ENCODE measurements at places on chromosomes 6 and 20.

- no peak for DNase-seq
Measured at GRCh38 chr20:58647796-58648501, 3.1 kb upstream of the STX16 start.

- DNase-seq: no peak
Measured at GRCh38 chr6:109762166-109762565, 71.1 kb downstream of the FIG4 start.

GRCh38 chr20:59300333-59301081, at the start of gene EDN3:
Gene EDN3 (plus strand): TSS chr20:59300611. CDS start chr20:59300813, 202 bp downstream.
- DNase-seq: no peak

- DNase-seq: no peak
Measured at GRCh38 chr6:164469276-164469949, 840.0 kb downstream of the C6orf118 start.

DNA sequence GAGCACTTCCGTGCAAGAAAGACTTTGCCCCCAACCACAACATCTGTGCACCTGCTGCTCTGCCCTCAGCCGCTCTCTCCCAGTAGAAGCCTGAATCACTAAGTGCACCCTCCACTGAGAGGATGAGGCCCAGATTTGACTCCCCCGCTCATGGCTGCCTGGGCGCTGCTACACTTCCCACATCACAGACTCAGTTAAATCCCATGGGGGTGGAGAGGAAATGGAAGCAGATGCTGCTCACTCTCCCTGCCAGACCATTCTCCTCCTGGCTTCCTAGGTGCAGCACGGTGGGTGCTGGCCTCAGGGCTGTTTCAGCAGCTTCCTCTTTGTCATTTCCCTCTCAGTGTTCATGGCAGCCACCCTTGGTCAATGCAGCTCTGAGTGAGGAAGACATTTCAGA, 4.8 kb downstream of the CST5 start:
- no peak for DNase-seq

GRCh38 chr6:81744131-81744530, 8.3 kb downstream of the TENT5A start:
- no peak for DNase-seq

DNA sequence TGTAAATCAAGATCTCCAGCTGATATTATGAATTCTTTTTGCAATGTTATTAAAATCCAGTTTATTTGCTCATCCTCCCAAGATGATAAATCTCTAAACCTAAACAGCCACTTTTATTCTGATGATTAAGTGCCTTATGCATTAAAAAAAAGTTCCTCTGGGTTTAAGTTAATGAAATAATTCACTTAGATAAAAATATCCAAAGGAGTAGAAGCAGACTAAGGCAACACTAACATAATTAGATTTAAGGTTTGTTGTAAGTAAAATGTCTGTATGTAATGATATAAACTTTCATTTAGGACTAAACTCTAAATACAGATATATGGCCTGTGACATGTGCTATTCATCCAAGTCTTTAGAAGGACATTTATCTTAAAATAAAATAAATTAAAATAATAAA, 457.2 kb downstream of the TENT5A start:
- no peak for DNase-seq

- DNase-seq: no peak
Measured at GRCh38 chr6:33996120-33996475, 149.8 kb downstream of the GRM4 start.

GRCh38 chr6:166514196-166514595, 72.3 kb downstream of the RAMACL start:
- DNase-seq: peak; percentile 44

GRCh38 chr6:39490108-39490507, 167.6 kb upstream of the KCNK16 start:
- DNase-seq: no peak

GRCh38 chr20:59596690-59597089, 7.7 kb upstream of the PHACTR3 start:
- no peak for DNase-seq

- DNase-seq: no peak
Measured at GRCh38 chr6:130473886-130474285, 108.1 kb downstream of the TMEM200A start.

DNA sequence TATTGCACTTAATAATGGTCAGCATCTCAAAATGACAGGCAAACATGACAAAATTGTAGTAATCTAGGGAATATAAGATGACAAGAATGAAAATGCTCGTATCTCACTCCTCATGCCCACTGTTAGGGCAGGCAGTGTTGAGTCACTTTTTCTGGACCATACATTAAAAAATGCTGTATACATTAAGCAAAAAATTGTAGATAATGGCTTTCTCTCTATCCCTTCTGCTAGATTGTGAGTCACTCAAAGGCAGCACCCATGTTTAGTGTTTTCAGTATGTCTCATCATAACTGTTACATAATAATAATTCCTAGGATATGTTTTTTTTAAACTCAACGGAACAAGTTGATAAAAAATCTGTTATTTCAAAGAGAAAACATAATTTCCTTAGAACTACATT, 199.3 kb downstream of the TENT5A start:
- no peak for DNase-seq

DNA sequence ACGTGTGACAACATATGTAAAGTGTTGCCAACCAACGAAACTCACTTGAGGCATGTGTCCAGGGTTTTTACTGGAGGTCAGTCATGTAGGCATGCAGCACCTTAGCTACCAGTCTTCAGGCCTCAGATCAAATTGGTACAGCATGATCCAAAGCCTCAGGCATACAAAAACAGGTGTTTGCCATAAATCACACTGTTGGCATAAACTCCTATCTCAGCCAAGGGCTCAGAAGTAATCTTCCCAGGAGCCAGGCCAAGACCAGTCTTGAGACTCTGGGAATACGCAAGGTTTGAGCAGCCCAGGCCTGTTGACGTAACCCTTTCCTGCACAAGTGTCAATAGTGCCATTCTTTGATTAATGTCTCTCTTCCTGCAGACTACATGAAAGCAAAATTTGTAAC, 163.5 kb downstream of the PRL start:
- no peak for DNase-seq

- DNase-seq: no peak
Measured at GRCh38 chr6:14178083-14178445, 60.5 kb downstream of the CD83 start.

GRCh38 chr20:39885975-39886649, 802.9 kb downstream of the MAFB start:
- DNase-seq: peak; percentile 16

DNA sequence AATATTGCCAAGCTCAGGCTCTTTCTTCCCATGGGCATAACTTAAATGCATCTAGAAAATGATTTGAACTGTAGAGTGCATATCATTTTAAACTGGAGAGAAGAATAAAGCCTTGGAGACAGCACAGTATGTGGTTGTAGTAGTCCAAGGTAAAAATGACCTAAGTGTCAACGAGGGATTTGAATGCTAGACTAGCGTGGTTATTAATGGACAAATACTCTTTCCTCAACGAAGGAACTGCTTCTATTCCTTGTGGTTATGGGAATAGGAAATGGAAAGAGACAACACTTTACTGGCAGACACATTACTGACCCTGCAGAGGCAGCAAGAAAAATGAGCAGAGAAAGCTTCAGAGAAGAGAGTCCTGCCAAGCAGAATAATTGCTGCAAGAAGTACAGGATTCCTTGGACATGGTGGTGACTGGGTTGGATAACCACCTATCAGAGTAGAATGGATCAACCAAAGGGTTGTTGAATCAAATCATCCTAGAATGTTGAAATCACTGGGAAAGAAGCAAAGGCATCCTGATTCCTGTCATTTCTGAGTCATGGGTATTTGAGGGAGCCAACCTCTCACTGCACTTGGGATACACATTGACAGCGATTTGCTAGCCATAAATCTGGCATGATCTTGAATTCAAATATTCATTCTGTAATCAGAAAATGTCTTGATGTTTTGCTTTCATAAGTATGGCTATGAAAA, 258.1 kb upstream of the EPHA7 start:
- no peak for DNase-seq

DNA sequence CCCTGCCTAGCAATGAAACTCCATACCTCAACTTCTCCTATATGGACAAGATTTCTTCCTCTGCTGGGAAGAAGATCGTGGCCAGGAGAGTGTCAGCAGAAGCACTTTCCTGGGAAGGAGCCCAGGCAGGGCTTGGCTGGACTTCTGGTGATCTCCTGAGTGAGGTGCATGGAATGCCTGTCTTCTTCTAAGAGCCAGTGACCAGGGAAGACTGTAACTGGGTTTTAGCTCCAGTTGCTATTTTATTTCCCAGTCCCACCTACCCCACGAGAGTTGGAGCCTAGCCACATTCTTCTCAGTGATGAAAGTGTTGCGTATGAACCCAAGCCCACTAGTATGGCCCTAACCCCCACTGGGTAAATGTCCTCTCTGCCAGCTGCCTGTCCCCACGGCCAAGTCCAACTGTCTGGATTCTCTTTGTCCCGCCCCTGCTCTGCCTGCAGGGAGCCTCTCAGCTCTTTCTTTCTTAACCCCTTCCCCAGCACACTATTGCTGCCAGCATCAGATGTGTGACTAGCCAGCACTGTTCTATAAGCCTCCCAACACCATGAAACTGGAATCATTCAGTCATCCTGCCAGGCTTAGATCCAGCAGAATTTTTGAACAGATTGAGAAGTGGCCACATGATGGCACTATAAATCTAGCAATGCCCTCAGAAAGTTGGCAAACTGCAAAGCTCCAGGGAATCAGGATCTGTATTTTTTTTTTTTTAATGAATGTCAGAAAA, 69.8 kb upstream of the FAM184A start:
- DNase-seq: peak; percentile 60

- DNase-seq: peak; percentile 10
Measured at GRCh38 chr6:135088818-135089809, 34.5 kb upstream of the HBS1L start.

GRCh38 chr20:20668639-20669038, 43.8 kb downstream of the RALGAPA2 start:
- no peak for DNase-seq

GRCh38 chr6:70254784-70255183, 48.1 kb downstream of the COL9A1 start:
- no peak for DNase-seq

DNA sequence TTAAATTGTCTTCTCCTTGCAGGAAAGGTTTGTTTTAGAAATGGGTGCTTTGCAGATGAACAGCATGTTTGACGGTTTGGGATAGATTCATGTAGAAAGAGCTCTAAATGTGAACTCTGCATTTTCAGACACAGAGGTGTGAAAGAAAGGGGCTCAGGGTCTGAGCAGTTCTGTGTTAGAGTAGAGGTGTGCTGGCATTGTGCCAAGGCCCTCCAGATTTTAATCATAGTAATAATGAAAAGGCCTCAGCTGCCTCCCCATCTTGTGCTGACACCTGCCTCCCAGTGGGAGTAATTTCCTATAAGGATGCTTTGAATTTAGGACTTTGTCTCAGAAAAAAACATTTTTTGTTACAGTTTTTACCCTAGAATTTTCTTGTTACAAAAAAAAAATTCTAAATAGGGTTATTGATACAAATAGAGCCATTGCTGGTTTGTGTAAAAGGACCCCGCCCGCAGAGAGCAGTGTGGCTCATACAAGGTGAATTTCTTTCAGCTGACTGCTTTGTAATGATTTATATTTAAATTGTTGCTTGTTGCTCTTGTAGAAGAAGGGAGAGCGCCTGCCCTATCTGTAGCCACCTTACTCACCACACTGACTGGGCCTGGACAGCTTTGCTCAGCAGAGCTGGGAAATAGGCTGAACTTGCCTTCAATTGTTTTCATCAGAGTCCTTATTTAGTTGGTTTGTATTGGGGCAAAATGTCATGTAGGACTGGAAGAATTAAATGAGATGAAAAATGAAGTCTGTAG, 294.5 kb downstream of the ZFAND3 start:
- no peak for DNase-seq

- DNase-seq: no peak
Measured at GRCh38 chr20:37190354-37191112, 11.2 kb upstream of the MROH8 start.

DNA sequence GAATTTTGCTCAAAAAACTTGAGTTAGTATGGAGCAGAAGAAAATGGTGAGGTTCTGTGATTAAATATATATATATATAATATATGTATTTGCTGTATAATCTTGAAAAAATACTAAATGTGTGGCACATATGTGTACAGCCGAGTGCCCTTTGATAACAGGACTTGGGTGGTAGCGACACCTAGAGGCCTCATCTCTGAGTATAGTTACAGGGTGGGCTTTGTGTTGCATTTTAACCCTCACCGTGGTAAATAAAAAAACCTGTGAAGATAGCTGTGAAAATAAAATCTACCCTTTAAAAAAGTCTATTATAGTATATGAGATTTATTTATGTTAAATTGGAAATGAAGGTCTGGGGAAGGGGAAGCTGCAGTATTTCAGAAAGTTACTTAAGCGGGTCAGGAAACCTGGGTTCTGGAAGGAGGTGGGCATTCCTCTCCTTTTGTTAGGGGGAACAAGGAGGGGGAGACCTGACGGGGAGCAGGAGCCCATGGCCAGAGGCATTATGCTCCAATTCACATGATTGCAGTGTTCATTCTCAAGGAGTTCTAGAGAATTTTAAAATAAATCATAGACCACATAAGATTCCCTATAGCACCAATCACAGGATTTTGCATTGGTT, 82.7 kb downstream of the SH3BGRL2 start:
- peak; percentile 68 for DNase-seq

DNA sequence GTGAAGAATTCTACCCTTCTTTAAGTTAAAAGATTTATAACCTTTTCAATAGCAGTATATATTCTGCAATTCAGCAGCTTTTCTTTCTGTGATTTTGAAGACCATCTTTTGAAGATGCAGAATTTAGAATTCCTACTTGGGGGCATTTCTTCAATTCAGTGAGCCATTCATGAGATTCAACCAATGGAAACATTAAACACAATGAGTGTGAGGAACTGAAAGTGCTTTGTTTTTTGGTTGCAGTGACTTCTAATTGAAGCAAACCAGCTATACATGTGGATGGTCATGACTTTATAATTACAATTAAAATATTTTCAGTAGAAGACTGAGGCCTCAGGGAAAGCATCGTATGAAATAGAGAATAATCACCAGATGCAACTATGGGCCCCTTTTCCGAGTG, 108.3 kb downstream of the CARMIL1 start:
- no peak for DNase-seq

DNA sequence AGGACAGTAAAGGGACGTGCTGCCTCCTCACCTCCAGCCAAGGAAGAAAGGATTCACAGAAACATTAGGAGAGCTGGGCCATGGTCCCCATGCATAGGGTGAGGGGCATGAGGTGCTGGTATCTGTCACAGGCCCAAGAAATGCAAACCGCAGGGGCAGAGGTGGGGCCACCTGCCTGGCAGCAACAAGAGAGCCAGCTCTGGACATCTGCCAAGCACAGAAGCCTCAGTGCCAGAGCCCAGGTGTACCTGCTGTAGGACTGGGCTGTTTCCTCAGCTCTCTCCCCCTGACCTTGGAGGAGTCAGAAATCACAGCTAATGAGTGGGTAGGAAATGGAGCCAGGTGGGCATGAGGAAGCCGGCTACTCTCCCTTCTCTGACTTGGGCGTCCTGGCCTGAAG, 45.3 kb downstream of the SLC2A12 start:
- peak; percentile 87 for DNase-seq

GRCh38 chr6:44356487-44356886, 14.0 kb downstream of the SPATS1 start:
- DNase-seq: no peak

GRCh38 chr6:117489003-117489402, 6.5 kb downstream of the DCBLD1 start:
- DNase-seq: no peak

Measured in Calu3 (cell line).